Fibroblast of the conjunctiva (primary cell): ENCODE measurements at places on chromosomes 5 and 9.
A peak's percentile ranks its signal among the peaks of the same experiment; 100 is the strongest.

DNA sequence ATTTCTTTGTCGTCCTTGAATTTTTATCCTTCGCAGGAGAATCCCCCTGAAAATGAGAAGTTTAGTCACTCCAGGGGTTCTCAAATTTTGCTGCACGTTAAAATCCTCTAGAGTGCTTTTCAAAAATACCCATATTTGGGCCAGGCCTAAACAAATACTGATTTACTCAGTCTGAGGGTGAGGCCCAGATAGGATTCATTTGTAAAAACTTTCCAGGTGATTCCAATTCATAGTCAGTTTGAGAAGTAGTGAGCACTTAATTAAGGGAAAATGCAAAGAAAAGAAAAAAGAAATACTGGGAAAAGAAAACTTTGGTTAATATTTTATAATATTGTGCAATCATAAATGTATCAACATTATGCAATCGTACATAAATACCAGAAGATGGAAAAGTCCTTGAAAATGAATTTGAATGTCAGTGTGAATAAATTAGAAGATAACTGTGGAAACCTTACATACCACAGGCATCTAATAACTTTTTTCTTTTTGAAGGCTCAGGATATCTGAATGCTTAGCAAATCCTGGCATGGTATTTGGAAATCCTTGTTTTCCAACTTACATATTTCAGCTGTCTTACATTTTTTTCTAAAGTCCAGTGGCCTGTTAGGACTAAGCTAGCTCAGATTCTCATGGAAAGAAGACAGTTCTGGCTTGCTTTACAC is 116.5 kb upstream of the DAPK1 start:
- peak; percentile 47 for DNase-seq

DNA sequence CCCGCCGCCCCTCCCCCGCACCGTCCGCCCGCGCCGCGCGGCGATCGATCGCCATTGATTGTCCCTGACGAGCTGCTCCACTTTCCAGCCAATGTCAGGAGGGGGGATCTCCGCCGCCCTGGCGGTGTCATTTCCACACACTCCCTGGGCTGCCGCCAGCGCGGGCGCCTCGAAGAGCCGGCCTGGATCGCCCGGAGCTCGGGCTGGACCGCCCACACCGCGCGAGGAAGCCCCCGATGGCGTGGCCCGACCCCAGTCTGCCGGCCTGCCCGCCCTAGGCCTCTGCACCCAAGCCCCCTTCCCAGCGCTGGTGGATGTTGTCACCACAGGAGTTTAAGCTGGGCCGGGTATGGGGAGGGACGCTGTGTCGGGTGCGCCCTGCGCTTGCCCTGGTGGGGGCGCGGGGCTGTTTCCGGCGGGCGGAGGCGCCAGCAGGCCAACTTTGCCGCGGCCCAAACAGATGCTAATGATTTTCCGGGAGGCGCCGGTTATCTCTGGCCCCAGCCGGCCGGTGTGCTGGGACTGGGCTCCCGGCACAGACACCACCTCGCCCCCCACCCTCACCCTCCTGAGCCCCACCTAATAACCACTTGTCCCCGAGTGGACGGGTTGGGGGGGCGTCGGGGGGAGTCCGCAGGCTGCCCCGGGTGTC is 10.6 kb upstream of the CXXC5 start:
- peak; percentile 42 for DNase-seq

DNA sequence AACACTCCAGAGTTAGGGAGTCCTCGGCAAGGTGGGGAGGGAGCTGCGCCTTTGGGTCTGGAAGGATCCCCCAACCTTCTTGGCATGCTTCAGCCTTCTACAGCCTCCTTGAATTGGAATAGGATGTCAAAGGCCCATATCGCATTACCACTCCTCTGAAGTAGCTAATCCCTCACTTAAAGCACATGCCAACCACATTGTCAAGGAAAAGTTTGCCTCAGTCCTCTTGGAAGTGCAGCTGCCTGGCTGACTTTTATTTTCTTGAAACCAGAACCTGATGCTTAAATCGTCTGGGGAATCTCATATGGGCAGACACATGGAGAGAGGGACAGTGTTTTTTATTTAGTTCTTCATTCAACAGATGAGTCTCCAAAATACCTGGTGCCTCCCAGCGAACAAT is 14.5 kb downstream of the CXCL14 start:
- DNase-seq = no peak

GRCh38 chr9:96148634-96149532 is 153.1 kb downstream of the HSD17B3 start:
- no peak for DNase-seq
